ENCODE measurements at places on chromosomes 1 and 21.

DNA sequence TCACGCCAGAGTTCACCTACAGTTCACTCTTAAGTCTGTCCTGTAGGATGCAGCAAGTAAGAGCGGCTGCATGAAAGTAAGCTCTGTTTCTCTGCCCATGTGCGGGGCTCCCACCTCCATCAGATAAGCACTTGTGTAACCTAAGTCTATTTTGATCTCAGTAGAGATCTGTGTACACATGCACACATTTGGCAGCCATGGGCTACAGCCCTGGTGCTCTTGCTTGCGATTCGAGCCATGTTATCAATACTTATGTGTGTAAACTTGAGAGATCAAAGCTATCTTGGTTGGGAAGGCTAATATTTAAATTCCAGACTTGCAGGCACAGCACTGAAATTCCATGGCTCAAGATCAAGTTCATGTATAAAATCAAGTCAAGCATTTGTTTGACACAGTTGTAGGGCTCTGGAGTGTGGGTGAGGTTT, 244.7 kb upstream of the FGGY start:
- no peak for DNase-seq

- DNase-seq = no peak
Measured at GRCh38 chr1:45802343-45803298, 791 bp upstream of the MAST2 start.

DNA sequence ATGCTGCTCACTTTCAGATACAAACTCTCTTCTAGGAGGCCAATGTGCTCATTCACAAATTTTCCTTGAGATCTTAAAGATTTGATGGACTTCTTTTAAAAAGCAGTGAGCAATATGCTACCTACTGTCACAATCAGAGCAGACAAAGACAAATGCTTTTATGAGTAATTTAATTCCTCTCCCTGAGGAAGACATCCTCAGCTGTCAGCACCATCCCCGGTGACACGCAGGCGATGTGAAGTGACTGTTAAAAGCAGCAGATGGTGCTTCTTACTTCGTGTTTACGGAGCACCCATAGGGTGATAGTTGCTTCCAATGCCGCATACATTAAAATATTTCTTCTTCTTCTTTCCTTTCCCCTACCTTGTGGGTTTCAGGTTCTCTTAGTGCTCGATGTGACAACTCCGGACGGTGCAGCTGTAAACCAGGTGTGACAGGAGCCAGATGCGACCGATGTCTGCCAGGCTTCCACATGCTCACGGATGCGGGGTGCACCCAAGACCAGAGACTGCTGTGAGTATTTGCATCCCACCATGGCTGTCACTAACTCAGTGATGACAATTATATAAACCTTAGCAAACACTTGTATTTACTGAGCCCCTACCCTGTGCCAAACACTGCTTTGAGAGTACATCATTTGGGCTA, 29.1 kb downstream of the LAMC2 start:
- DNase-seq = no peak

DNA sequence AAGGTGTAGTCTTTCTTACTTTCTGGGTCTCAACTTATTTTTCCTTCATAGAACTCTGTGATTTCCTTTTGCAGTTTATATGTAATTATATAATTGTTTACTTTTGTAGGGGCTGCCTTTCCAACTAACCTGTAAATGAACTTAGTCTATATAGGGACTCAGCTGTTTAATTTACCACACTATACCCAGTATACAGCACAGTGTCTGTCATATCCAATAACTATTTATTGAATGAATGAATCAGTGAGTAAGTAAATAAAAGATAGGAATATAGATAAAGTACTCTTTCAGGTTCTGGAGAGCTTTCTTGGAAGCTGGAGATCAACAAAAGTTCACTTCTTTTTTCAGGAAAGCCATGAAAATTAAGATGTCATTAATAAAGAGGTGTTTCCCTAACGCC, 174.8 kb downstream of the NTNG1 start:
- no peak for DNase-seq

GRCh38 chr1:220670365-220670764, 19.8 kb upstream of the C1orf115 start:
- no peak for DNase-seq

DNA sequence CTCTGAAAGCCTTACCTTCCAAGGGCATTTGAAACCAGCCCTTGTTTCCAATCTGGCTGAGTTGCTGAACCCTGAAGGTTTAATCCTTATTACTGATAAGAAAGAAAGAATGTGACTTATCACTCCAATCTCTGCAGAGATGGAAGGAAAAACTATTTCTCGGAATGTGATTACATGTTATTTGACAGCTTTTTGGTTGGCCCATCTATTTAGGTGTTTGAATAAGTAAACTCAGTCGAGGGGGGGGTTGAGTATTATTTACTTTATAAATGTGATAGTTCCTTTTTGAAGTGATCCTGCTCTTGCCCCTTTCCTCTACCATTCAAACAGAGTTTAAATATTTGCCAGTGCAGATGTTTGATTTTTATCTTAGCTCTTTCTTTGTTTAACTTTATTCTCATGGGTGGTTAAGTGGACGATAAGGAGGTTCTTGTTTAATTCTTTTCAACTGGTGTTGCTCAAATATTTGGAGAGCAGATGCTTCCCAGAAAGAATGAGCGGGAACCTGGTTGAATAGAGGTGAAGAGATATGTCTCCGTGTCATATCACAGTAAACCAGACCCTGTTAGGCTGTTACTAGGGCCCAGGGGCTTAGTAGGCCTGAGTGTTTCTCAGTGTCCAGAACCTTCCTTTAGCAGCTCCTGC, 126.1 kb downstream of the CACHD1 start:
- no peak for DNase-seq

- DNase-seq = no peak
Measured at GRCh38 chr1:176541663-176542062, 78.7 kb downstream of the PAPPA2 start.

GRCh38 chr1:80217377-80217986, 1211.0 kb upstream of the ADGRL4 start:
- no peak for DNase-seq

DNA sequence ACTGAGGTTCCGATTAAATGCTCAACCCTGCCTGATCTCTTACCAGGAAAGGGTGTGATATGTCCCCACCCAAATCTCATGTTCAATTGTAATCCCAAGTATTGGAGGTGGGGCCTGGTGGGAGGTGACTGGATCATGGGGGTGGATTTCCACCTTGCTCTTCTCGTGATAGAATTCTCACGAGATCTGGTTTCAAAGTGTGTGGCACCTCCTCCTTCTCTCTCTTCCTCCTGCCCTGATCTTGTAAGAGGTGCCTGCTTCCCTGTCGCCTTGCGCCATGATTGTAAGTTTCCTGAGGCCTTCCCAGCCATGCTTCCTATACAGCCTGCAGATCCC, 34.9 kb downstream of the RSPH1 start:
- DNase-seq = no peak

- no peak for DNase-seq
Measured at GRCh38 chr1:213194383-213194782, 143.3 kb downstream of the RPS6KC1 start.

- no peak for DNase-seq
Measured at GRCh38 chr1:228691926-228692325, 43.4 kb upstream of the RHOU start.

DNA sequence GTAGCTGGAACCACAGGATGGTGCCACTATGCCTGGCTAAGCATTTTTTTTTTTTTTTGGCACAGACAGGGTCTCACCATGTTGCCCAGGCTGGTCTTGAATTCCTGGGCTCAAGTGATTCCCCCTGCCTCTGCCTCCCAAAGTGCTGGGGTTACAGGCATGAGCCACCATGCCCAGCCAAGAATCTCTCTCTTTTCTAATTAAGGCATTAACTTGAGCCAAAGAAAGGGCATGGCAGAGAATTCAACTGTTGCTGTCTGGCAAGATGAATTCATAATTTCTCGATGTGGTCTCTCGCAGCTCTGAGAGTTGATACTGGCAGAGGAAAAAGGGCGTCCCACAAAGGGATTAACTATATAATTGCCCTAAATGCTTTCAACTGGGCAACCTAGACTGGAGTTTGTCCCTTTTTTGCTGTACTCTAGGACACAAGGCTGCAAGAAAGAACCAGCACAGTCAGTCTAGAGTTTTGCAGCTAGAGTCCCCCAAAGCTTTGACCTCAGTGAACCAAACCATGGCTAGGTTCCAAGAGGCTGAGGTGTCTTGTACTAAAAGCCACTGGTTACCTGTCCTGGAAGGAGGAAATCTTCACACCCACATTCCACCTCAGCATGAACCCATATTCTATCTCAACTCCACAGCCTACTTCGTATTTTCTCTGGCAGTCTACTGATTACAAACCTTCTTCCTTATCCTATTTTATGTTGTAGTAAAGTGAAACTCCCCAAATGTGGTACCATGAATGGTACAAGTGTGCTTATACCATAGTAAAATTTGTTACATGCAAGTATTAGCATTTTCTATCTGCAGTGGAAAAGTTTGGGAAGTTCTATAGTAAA, 51.2 kb downstream of the OPTC start:
- DNase-seq = no peak

GRCh38 chr1:210597555-210598134, 268.9 kb downstream of the HHAT start:
- no peak for DNase-seq

DNA sequence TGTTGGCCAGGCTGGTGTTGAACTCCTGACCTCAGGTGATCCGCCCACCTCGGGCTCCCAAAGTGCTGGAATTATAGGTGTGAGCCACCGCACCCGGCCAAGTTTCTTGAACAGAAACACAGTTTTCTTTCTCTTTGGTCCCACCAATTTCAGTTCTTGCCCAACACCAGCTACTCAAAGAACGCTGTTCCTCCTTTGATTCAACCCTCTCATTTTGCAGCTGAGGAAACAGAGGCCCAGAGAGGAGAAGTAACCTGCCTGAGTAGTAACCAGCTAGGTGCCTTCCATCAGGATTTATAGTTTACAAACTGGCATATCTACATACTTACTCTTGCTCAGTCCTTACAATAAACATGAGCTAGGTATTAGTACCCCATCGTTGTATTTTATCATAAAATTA, 119.9 kb downstream of the SYF2 start:
- DNase-seq = no peak

GRCh38 chr1:42157667-42158066, 4.5 kb downstream of the GUCA2B start:
- no peak for DNase-seq

DNA sequence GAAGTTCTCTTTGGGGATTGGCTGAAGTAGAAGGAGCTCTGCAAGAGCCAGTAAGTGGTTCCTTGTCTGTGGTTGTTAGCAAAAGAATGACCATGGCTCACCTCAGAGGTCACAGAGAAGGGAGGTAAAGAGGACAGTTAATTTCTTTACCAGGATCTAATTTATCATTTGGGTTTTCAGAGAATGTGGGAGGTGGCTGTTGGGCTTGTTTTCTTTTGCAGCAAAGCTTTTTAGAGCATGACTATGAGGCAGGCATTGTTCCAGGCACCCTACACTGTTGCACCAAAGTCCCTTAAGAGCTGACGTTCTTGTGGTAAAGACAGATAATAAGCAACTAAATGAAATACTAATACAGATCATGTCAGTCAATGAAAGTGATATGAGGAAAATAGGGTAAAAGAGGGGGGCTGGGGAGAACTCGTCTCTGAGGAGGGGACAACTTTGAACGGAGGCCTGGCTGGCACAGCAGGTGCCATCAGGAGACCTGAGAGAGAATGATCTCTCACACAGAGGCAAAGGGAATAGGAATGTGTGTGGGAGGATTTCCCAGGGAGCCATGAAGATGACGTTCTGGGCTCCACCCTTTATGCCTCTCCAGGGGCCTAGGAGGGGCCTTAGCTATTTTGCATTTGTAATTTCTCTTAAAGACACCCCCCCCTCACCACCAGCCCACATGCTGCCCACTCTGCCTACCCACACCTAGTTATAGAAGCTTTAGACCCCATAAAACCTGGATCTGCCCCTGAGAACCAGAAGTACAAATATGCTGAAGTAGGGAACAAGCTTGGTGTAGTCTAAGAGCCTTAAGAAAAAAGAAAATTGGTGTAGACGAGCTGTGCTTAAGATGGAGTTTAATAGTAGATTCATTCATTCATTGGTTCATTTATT, 177.5 kb downstream of the ROR1 start:
- no peak for DNase-seq

- no peak for DNase-seq
Measured at GRCh38 chr1:54645806-54646676, 4.5 kb downstream of the MROH7 start.

DNA sequence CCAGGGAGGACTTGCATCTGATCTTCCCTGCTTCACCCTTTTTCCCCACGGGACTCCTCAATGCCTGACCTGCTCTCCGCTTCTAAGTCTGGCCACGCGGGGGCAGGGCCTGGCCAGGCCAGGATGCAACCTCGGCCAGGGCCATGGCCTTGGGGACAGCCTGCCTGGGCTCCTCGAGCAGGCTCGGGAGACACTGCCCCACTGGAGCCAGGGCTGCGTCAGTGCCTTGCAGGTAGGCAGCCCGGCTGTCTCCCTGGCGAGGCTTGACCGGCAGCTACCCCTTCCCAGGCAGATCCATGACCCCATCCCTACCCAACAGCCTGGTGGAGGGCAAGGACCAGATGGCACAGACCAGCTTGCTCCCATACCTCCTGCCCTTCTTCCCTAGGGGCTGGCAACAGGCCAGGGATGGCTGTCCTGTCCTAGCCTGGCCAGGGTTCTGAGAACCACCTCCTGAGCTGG, 2.7 kb upstream of the PRDM16 start:
- no peak for DNase-seq

- no peak for DNase-seq
Measured at GRCh38 chr1:34690269-34690668, 64.6 kb upstream of the GJB5 start.

- DNase-seq = no peak
Measured at GRCh38 chr1:207259391-207259790, 62.1 kb upstream of the CD55 start.

DNA sequence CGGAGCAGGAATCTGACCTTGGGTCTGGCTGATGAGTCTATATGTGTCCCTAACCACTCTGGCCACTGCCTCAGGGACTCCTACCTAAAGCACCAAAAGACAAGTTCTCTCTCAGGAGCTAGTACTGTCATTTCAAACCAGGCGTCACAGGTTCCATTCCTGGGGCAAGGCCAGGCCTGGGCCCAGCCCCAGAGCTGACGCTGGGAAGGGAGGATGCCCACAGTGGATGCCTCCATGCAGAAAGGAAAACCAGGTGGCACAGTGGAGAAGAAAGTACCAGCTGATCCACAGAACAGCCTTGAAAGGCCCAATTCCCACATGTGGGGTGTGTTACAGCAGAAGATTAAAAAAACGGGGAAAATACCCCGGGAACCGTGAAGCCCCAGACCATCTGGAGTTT, 77.4 kb downstream of the DMRTB1 start:
- DNase-seq = no peak

DNA sequence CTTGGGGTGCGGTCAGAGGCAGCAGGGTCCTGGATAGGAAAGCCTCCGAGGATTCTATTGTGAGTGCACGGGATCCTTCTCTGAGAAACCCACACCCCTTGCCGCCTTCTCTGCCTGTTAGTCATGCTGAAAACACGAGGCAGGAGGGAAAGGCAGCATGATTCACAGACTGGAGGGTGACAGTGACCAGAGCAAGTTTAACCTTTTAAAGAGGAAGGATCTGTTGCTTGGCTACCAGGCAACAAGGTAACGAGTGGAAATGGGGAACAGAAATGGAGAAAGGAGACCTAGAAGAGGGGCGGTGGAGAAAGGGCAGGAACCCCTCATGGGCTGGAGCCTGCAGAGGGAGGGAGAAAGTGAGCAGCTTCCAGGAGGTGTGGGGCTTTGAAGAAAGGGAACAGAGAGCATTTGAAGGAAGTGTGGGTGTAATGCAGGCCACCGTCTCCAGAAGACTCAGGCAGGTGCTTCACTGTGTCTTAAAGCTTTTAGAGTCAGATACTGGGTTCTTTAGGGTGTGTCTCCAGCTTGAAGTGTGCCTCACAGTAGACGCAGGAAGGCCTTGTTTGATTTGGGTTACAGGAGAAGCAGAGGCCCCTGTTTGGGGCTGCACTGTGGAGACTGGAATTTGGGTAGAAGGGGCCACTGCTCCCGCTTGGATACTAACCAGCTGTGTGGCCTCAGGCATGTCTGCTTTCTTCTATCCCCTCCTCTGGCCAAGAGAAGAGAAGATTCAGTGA, 19.1 kb downstream of the OPTC start:
- no peak for DNase-seq

Data from type B pancreatic cell (in vitro differentiated cells).